ENCODE measurements at places on chromosomes 4 and X. TPM values are rescaled to one million over a fixed set of nuclear protein-coding genes. Genes with fewer than 3 reads are reported as not detected.

- DNase-seq = no peak
Observed at GRCh38 chr4:55758570-55758969, 61.0 kb upstream of the EXOC1L start.

NKX3-2 gene
- not detected for total RNA-seq

FAM13A gene
- 13.3 TPM for total RNA-seq

UGT2B17 gene
- total RNA-seq = not detected

FMR1NB gene
- total RNA-seq = not detected

- no peak for DNase-seq
Observed at GRCh38 chr4:123102897-123103471, 180.6 kb upstream of the NUDT6 start.

GRCh38 chr4:66091786-66092185, 421.5 kb upstream of the EPHA5 start:
- DNase-seq = no peak

GRCh38 chr4:2723751-2724150, 32.4 kb downstream of the TNIP2 start:
- no peak for DNase-seq

DNA sequence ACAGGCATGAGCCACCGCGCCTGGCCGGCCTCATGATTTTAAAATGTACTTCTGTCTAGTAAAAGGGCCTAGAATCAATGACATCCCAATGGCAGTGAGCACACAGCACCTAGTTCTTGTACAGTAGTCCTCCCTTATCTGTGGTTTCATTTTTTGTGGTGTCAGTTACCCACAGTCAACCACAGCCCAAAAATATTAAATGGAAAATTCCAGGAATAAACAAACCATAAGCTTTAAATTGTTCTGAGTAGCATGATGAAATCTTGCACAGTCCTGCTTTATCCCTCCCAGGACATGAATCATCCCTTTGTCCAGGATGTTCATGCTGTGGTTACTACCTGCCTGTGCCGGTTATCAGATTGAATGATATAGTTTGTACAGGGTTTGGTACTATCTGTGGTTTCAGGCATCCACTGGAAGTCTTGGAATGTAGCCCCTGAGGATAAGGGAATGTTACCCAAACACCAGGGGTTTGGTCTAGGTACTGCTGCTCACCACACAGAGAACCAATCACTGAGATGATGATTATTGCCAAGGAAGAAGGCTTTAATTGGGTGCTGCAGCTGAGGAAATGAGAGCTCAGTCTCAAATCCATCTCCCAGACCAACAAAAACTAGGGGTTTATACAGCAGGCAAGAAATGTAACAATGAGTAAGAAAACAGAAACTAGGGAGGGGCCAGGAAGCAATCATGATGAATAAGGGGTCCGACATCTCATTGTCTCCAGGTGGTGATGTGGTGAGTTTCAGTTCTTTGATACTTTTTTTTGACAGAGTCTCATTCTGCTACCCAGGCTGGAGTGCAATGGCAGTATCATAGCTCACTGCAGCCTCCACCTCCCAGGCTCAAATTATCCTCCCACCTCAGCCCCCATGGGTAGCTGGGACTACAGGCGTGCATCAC, 16.2 kb upstream of the FHL1 start:
- no peak for DNase-seq

C4orf46 gene
- 18.1 TPM for total RNA-seq

DNA sequence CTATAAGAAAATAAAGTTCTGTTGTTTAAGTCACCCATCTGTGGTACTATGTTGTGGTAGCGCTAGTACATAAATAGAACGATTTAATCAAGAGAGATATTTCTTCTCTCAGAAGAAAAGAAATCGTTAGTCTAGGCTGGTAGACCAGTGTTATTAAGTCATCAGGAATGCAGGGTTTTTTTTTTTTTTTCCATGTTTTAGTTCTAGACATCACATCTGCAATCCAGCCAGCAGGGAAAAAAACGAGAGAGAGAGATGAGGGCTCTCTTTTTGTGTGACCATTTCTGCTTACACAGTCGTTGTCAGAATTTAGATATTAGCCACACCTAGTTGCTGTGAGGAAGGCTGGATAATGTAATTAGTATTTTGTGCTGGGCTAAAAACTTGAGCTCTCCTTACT, 417.4 kb downstream of the TMA16 start:
- no peak for DNase-seq

DNA sequence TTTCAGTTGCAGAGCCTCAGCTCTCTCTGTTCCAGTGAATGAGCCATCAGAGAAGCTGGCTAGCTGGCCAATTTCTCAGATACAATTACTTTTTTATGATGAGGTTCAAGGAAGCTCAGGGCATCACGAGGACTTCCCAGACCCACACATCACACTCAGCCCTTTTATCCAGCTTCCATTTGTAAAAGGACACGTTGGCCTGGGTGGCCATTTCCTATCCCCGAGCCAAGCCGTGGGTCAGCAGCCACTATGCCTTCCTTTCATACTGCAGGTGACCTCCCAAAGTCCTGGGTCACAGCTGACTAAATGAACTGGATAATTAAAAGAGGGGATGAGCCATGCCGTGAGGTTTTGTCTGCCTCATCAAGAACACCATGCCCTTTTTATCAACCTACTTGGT, 236.9 kb upstream of the PPARGC1A start:
- no peak for DNase-seq

GRCh38 chr4:22875587-22876257, 183.0 kb downstream of the GBA3 start:
- no peak for DNase-seq

DNA sequence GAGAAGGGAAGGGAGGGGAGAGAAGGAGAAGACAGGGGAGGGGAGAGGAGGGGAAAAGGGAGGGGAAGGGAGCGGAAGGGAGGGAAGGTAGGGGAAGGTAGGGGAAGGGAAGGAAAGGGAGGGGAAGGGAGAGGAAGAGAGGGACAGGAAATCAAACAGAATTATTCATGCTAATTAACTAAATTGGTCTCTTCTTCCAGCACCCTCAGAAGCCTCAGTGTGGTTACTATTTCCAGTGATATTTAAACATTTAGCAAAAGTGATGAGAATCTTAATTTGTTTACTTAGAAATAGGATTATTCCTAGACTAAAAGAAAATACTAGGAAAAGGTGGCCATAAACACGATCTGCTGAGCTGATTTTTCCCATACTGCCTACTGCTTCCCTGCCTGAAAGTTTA, 193.1 kb upstream of the CPEB2 start:
- no peak for DNase-seq

SPP1 gene
- total RNA-seq = 0.17 TPM

DKK2 gene
- total RNA-seq = not detected

DNA sequence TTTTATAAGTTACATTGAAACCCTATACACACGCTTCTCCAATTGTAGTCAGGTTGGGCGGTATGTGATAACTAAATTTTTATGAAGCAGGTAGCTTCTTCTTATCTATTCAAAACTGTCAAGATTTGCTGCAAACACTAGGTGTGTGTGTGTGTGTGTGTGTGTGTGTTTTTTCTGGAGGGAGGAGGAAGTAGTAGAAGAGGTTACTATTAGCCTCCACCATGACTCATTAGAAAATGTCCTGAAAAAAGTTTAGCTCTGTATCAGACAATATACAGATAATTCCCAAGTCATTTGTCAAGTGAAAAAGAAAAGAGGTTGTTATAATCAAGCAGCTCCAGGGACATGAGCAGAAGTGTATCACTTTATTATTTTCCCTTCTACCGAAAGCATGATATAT, 33.9 kb downstream of the PCDH7 start:
- DNase-seq = no peak
